ENCODE measurements at places on chromosomes 12 and 14.
A peak's percentile ranks its signal among the peaks of the same experiment; 100 is the strongest.

- no peak for DNase-seq
Measured at GRCh38 chr12:93200291-93200917, 177.3 kb upstream of the NUDT4 start.

- no peak for DNase-seq
Measured at GRCh38 chr12:18054925-18055619, 34.9 kb downstream of the RERGL start.

- DNase-seq: no peak
Measured at GRCh38 chr14:99792210-99792535, 1.0 kb upstream of the EML1 start.

DNA sequence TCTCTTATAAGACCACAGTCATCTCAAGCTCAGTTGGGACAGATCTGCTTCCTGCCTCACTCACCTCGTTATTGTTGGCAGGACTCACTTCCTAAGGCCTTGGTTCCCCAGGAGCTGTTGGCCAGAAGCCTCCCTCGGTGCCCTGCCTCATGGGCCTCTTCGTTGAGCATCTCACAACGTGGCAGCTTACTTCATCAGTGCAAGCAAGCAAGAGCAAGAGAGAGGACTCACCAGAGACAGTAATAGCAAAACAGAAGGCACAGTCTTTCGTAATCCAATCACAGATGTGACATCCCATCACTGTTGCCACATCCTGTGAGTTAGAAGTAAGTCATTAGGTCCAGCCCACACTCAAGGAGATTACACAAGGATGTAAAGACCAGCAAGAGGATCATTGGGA, 5.1 kb upstream of the NUMB start:
- peak; percentile 57 for DNase-seq

GRCh38 chr14:71799841-71800240, 132.4 kb upstream of the RGS6 start:
- DNase-seq: no peak
